ENCODE measurements at places on chromosomes 5 and 9.

GRCh38 chr5:162391833-162392232 is 324.3 kb downstream of the GABRG2 start:
- DNase-seq, result no peak

DNA sequence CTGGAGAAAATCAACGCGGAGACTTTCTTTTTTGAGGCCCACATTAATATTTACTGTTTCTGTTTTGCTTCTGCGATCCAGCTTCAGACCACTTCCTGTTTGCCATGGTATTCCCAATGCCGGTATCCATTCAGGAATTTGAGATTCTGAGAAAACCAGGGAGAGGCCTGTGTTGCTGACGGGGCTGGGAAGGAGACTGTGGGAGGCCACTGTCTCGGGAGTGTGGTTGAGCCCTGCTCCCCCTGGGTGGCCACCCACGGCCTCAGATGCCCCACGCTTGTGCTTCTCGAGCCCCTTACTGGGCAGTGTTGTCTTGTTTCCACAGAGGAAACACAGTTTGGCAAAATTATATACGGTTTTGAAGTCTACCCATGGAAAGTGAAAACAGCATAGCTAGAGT is 403.6 kb upstream of the IRX2 start:
- DNase-seq, result no peak

DNA sequence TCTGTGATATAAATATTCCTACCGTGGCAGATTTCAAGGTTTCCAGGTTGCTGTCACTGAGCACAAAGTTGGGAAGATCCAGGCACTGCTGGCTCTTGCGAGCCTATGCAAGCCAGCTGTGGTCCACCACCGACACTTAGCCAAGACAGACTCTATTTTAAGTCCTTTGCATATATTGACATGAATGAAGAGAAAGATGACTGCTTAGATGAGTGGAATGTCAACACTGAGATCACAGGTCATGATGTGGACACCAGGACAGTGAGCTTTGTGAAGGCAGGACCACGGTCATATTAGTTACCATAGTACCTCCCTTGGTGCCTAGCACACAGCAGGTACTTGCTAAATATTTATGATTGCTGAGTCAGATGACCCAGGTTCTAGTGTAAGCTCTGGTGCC is 217.0 kb downstream of the PAPPA start:
- DNase-seq, result no peak

DNA sequence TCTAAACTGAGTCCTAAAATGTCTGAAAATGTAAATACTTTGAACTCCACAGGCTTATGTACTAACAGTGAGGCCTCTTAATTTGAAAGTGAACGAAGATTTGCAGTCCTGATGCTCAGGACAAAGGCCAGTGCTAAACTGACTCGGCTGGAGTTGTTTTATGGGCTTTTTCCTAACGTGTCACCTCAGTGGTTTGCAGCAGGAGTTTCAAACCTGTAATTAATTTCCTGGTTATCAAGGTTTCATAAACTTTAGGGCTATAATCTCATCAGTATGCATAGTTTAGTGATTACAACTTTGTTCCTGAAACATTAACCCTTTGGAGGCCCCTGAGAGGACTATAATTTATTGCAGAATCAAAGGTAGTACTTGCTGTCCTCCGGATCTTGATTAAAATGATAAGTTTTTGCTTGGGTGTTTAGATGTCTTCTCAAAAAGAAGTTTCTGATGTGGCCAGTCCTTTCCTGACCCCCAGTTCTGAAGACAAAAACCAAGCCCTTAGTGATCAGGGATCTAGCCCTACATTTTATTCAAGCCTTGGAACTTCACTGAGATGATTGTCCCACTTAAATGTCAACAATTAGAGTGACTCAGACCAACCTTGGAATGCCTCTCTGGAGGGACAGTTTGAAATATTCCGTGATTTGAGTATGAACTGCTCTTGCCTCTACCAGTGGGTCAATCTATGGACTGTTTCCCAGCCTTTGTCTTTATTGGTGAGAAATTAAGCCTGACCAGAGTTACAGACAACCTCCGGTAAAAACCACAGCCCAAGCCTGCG is 11.1 kb upstream of the S100Z start:
- no peak for DNase-seq

DNA sequence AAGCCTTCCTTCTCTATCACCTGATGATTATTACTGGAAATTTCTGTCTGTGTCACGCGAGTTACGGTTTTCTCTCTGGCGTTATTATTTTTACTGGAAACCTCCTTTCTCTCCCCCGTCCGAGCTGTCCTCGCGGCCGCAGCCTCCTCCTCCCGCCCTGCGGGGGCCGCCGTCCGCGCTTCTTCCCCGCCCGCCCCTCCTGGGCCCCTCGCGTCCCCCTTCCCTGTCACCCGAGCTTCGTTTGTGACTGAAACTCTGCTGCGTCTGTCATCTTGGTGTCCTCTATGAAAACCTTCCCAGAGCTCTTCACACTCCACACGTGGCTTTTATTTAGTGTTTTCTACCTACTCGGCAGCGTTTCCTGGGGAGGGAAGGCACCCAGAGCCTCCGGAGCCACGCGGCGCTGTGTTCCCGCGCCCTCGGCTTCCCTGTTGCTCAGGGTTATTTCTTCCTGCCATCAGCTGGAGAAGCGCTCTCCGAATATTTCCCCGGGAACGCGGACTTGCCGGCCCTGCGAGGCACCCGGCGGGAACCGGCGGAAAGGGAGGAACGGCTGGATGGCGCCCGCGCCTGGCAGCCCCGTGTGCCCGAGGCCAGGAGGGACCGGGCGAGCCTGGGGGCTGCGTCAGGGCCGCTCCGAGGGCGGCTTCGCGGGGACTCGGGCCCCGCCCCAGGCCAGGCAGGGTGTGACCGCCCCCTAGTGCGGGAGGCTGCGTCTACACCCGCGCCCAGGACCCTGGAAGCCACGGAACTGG is 33.9 kb downstream of the TRIP13 start:
- DNase-seq, result no peak

DNA sequence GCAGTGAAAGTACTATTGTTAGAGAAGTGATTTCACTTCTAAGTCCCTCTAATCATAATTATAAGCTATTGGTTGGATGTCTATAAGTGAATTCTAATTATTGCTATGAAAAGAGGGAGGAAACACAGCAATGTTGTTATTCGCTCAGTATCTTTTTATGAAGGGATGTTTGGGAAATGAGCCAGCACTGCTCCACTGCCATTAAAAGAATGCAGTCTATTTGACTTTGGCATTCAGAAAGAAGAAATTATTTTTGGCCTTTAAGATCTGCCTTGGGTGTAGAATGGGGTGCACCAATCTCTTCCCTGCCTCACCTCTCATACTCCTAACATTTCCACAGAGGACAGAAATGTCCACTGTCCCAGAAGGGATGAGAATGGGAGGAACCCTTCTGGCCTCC is 332.0 kb downstream of the SPATA31D1 start:
- no peak for DNase-seq

GRCh38 chr9:87734106-87734505 is 8.2 kb downstream of the CTSL start:
- no peak for DNase-seq

- DNase-seq, result no peak
These were observed 37.5 kb upstream of the RGMB start for GRCh38 chr5:98735806-98736507.

All from stimulated activated CD8-positive, alpha-beta memory T cell treated with anti-CD3 and anti-CD28 coated beads, Interleukin-15, amount 100 ng/mL, for 24 hours (primary cell).